ENCODE measurements at places on chromosomes 2 and 18.

DNA sequence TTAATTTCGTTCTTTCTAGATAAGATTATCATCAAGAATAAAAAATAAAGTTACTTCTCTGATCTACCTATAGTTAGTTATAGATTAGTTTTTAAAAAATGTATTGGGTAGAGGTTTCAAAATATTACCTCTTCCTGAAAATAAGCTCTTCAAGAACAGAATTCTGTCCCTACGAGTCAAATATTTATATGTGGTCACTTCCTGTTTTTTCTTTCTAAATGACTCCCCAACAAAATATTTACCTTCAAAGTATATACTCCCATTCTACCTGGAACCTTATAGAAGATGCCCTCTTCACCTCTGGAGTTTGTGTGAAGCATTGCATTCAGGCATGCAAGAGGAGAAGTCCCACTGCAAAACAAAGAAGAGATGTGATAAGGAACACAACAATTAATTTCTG is 72.3 kb downstream of the ASXL2 start:
- no peak for DNase-seq

DNA sequence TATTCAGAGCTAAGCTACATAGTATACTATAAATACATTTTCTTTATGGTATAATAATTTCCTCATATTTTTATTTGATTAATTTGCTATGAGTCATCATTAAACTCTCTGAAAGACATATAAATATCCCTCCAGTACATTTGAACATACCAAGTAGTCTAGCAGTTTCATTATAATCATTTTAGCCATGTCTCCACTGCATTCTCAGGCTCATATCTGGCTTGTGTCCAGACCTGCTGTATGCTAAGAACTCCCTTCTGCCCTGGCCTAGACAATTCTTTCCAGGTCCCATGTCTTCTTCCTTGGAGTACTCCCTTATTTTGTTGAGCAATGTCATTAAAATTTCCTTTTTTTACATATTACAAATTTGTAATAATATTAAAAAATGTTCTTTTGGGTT is 16.6 kb upstream of the DYNC1I2 start:
- no peak for DNase-seq

- no peak for DNase-seq
Observed at GRCh38 chr2:7899923-7900322, 781.9 kb upstream of the ID2 start.

DNA sequence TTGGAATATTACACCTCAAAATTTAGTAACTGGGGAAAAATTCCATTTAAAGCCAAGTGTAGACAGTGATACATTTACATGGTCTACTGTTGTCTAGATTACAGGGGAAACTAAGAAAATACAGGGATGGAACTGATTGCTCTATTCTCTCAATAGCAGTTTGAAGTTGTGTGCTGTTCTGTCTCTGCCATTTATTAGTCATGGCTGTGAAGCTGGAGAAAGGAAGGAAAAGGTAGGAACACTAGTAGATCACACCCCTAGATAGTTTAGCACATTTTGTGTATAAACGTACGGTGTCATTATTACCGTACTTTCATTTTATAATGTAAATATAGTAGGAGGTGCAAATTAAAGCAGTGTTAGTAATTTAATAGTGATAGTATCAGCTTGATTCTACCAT is 170.5 kb downstream of the PHLPP1 start:
- DNase-seq = no peak

GRCh38 chr2:230053753-230054478 is 14.8 kb downstream of the SLC16A14 start:
- no peak for DNase-seq

DNA sequence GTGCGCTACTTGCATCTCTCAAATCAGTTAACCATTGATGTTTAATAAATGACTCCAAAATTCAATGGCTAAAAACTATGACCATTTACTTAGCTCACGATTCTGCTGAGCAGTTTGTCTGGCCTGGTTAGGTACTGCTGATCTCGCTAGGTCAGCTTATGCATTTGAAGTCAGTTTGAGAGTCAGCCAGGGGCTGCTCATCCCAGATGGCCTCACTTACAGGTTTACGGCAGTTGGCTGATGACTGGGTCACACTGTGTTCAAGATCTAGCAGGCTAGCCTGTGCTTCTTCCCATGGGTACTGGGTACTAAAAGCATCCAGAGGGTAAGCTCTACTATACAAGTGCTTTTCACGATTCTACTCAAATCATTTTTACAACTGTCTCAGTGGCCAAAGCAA is 122.1 kb downstream of the DLGAP1 start:
- DNase-seq = no peak

DNA sequence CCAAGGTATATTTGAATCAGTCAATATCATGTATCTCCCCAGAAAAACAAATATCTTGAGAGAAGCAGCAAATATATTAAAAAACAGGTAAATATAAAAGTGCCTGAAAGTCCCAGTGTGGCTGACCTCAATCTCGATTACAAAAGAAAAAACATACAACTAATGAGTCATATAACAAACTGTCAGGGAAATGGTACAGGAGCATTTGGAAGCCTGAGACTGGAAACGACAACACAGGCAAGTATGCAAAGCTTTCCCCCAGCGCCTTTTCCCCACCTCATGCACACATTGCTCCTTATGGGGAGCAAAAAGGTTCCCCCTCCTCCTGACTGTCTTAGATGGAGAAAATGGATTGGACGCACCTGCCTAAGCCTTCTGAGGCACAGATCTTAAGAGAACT is 230.7 kb downstream of the TMX3 start:
- no peak for DNase-seq

DNA sequence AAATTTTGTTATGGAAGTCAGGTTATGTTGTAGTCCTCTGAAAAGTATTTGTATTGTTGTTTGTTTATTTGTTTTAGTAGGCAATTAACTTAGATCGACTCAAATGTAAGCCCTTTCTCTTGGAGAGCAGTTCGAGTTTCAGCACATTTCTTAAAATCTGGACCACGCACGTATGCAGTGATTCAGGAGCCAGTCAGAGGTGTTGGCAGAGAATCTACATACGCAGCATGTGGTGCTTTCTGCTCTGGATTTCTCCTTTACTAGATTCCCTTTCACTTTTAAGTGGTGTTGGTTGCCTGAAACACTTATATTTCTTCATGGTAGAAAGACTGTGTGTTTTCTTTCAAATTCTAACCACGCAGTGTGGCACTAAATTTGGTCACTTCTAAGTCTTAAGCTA is 773.9 kb upstream of the LRATD1 start:
- no peak for DNase-seq

DNA sequence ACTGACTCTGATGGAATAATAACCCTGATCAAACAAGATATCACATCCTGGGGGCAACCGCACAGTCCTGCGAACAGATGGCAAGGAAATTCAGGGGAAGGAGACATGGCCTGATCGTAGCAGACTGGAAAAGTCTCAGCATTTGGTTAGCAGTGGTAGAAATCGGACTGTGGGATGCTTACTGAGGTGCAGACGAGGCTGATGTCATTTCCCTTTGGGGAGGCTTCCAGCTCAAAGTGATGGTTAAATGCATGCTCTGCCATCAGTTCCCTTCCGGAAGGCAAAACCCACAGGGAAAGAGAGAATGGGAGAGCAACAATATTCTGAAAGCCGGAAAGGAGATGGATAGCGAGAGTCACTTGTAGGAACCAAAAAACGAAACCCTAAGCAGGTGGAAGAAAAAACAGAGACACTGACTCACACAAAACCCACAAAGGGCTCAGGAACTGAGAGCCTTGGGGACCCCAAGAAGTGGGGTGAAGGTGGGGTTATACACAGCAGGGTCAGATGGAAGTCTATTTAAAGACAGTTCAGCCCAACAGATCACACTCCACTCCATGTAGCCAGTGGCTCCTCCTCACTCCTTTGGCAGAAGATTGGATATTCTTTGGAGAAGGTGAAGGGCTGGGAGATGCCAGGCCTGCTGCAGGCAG is 93.1 kb downstream of the INPP5D start:
- DNase-seq = no peak

DNA sequence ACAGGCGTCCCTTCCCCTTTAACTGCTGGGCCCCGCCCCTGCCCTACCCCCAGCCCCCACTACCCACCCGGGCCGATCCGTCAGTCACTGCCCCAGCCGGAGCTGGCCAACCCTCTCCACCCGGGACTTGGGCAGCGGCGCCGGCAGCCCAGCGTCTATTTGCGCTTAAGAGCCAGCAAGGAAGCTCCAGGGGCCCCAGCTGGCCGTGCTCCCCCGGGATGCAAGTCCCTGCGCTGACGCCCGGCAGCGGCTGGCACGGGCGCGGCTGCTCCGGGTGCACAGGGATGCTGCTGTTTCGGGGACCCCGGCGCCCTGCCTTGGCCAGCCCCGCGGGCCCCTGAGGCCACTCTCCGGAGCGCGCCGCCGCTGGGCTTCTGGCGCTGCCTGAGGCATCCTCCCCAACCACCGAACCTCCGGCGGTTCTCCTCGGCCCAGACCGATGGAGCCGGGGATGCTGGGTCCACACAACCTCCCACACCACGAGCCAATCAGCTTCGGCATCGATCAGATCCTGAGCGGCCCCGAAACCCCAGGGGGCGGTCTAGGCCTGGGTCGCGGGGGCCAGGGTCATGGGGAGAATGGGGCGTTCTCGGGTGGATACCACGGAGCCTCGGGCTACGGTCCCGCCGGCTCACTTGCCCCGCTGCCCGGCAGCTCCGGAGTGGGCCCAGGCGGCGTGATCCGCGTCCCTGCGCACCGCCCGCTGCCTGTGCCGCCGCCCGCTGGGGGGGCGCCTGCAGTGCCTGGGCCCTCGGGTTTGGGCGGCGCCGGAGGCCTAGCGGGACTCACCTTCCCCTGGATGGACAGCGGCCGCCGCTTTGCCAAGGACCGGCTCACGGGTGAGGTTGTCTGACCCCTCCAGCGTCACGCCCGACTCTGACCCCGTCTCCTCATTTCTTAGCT is at the start of gene TLX2:
TLX2 (plus strand) TSS at position 83 of the 903 bp plus-strand sequence; CDS start at position 440, 357 bp downstream.
- DNase-seq = no peak

DNA sequence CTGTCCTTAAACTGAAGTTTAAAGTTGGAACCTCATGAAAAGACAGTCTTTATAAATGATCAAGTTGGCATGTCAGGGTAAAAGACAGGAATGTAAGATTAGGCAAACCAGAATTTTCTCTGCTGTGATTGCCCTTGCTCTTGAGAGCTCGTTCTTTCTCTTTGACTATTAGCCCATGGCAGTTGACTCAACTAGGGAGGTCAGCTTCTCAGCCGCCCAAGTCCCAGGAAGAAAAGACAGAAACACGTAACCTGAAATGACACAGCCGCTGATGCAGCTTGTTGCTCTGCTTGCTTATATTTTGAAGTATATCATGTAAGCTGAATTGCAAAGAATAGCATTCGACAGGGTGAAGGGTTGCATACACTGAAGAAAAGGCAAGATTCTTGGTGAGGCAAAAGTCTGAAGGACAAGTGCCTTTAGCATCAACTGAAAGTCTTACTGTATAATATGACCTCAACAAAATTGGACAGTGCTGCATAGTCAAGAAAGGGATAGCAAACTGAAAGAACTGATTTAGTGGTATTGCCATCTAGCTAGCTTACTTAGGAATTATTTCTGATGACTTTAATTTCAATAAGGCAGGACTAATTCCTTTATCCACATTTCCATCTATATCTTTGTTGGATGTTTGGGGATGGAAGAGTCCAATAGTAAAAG is 54.7 kb downstream of the ARHGAP15 start:
- DNase-seq = no peak

- DNase-seq = no peak
Observed at GRCh38 chr2:151891566-151892194, 63.5 kb upstream of the ARL5A start.

DNA sequence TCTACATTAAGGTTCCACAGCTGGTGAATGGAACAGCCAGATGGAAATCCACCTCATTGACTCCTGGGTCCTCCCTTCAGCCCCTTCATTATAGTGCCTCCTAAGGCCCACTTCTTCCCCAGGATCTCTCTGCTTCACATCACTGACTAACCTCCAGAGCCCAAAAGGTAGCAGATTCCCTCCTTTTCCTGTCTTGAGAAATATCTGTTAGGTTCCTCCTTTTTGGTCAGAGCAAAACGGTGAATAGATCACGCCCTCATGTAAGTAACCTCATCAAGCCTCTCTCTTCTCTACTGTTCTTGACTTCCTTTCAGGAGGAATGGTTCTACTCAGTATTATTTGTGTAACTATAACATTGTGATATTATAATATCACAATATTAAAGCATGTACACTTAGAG is 155.0 kb upstream of the SRD5A2 start:
- no peak for DNase-seq

- DNase-seq = no peak
Observed at GRCh38 chr2:143802871-143803650, 673.8 kb downstream of the ARHGAP15 start.

GRCh38 chr2:74206180-74206688 is 7.8 kb downstream of the MTHFD2 start:
- peak; percentile 85 for DNase-seq

DNA sequence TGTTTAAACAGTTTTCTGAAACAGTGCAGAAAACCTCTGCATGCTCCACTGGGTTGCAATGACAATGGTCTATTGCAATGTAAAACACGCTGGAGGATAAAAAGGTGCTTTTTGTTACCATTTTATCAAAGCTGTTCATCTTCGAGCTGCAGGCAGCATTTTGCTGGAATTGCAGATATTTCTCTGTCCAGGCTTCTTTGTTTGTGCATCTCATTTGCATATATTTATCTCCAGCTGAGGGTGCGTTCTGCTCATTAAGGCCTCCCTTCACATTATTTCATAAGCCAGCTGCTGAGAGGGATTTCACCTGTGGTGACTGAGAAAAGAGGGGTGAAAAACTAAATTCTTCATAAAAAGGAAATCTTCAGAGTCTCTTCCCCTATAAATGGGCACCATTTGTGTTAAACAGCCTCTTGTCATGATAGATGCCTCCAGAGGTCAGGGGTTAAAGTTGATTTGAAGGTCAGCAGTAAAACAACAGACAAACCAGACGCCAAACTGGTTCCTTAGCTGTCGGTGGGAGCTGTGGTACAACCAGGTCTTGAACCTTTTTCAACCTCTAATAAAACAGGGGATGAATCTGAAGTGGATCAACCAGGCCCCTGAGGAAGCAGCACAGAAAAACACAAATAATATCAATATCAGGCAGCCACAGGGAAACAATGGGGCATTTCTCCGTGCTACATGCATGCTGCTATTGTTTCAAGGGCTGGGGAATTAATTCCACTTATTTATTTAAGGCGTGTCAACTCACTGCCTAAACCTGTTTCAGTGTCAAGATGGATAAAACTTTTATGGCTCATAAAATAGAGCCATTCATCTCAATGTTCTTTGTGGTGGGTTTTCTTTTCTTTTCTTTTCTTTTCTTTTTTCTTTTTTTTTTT is 265.1 kb downstream of the MEIS1 start:
- DNase-seq = no peak

GRCh38 chr18:79904357-79905147 is 46.9 kb downstream of the SLC66A2 start:
- DNase-seq = no peak

GRCh38 chr2:232549655-232550353 is 553 bp downstream of the TIGD1 start:
- no peak for DNase-seq

All from inflammatory macrophage treated with lipopolysaccharide for 4 hours (primary cell).